ENCODE measurements at places on chromosomes 7 and 10.
A peak's percentile ranks its signal among the peaks of the same experiment; 100 is the strongest.

GRCh38 chr10:96427291-96427690 lies 68.5 kb upstream of the OPALIN start:
- DNase-seq: no peak

GRCh38 chr7:155458878-155459699 lies 1.2 kb downstream of the EN2 start:
- no peak for DNase-seq

DNA sequence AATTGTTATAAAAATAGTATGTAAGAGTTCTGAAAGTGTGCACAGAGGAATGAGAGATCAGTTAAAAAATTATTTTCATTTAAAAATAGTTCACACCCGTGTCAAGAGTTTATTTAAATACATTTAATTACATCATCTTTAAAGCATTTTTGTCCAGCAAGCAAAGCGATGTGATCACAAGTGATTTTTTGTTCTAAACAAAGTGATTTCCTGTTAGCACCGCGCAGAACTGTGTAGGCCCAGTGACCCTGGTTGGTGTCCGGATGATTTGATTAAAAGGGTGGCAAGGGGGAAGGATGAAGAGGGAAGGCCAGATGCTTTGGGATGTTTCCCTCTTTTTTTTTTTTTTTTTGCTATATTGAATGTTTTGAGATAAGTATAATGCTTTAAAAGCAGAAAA lies 227.8 kb upstream of the PITRM1 start:
- peak; percentile 71 for DNase-seq

GRCh38 chr7:92840316-92840715 lies 3.9 kb upstream of the CDK6 start:
- no peak for DNase-seq

DNA sequence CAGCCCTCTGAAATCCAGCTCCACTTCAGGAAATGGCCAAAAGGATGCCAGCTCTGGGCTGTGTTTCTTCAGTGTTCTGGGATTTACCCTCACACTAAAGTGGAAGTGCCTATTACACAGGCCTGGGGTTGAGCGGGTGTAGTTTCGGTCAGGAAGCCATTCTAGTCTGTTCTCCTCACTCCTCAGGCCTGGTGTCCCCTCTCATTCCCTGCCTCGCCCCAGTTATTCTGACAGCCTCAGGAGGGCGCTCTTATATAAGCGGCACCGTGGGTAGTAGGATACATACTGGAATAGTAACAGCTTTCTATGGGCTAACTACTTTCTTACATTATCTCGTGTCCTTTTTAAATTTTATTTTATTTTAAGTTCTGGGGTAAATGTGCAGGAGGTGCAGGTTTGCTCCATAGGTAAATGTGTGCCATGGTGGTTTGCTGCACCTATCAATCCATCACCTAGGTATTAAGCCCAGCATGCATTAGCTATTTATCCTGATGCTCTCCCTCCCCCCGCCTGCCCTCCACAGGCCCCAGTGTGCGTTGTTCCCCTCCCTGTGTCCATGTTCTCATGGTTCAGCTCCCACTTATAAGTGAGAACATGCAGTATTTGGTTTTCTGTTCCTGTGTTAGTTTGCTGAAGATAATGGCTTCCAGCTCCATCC lies 12.2 kb upstream of the LGI1 start:
- peak; percentile 26 for DNase-seq

DNA sequence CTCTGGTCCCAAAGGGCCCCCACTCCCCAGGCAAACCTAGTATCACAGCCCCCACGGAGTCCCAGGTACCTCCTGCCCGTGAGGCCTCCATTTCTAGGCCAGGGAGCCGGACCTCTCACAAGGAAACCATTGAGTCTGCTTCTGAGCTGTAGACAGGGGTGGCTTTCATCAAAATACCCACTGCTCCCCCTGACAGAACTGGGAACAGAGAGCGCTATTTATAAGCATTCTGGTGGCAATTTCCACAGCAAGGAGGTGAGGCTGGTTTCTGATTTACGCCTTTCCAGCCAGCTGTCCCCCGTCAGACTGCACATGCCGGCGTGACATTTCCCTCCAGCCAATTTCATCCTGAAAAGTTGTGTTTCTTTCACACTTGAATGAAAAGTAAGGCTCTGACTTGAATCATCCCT lies 407.5 kb upstream of the PRKCQ start:
- DNase-seq: no peak

DNA sequence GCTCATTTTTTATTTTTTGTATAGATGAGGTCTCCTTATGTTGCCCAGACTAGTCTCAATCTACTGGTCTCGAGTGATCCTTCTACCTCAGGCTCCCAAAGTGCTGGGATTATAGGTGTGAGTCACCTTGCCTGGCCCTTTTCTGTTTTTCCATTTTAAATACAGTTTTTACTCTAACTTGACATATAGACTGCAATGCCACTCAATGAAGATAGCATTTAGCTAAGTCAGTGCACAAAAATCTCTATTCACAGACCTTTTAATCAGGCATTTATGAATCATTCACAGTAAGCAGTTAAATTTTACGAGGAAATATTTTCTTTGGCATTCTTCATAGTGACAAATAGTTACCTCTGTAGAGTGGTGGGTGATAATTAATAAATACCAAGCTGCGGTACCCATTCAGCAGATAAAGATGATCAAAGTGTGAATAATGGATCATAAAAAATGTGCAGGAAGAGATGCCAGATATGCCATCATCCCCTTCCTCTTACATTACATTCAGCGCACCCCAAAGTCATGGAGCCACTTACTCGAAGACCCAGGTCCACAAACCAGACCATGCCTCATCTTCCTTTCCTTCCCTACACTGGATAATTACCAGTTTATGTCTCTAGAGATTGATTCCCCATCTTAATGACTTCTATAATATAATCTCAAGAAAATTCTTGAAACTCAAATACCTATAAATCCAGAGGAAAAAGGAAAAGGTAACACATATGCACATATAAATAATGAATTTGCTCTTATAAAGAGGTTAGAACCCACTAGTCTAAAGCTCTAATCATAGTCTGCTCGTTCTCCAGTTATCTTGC lies 56.0 kb downstream of the UBE2H start:
- DNase-seq: no peak

- DNase-seq: no peak
Observed at GRCh38 chr7:83520726-83521125, 128.2 kb downstream of the SEMA3E start.

GRCh38 chr10:101069441-101069840 lies 7.7 kb downstream of the KAZALD1 start:
- no peak for DNase-seq

- no peak for DNase-seq
Observed at GRCh38 chr10:122273966-122274545, 3.0 kb downstream of the BTBD16 start.

- no peak for DNase-seq
Observed at GRCh38 chr7:44752822-44753221, 4.2 kb downstream of the ZMIZ2 start.

DNA sequence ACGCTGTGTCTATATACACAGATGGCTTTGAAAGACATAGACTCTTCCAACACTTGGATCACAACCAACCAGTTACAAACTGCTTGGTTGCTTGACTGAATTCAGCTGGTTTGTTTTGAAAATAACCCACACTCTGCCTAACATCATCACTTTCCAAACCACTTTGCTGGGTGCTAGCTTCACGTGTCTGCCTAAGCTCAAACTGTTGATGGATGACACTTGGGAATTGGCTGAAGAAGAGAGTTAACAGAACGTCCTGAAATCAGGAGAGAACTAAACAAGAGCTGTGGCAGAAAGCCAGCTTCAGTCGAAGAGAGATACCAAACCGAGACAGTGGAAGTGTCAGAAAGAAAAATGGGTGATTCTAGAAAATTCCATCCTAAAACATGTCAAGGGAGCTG lies 420.8 kb upstream of the AUTS2 start:
- no peak for DNase-seq

DNA sequence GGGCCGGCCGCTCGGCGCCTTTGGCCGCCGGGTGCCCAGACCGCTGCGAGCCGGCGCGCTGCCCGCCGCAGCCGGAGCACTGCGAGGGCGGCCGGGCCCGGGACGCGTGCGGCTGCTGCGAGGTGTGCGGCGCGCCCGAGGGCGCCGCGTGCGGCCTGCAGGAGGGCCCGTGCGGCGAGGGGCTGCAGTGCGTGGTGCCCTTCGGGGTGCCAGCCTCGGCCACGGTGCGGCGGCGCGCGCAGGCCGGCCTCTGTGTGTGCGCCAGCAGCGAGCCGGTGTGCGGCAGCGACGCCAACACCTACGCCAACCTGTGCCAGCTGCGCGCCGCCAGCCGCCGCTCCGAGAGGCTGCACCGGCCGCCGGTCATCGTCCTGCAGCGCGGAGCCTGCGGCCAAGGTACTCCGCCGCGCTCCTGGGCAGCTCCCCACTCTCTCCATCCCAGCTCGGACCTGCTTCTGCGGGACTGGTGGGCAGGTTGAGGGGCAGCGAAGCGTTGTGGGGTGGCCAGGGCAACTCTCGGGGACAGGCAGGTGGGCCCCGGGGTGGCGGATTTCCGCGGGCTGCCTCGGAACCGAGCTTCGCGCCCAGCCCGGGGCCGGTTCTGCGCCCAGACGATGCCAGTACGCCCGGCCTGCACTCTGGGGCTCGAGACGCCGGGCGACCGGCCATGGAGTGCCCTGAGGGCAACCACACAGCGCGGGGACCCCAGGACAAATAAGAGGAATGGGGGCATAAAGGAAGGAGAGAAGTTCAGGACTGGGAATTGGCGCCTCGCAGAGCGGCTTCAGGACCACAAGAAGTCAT lies 578 bp downstream of the HTRA1 start:
- peak; percentile 32 for DNase-seq

GRCh38 chr7:54556121-54556520 lies 13.9 kb downstream of the VSTM2A start:
- DNase-seq: no peak

GRCh38 chr7:37194943-37195342 lies 253.7 kb downstream of the ELMO1 start:
- DNase-seq: no peak

DNA sequence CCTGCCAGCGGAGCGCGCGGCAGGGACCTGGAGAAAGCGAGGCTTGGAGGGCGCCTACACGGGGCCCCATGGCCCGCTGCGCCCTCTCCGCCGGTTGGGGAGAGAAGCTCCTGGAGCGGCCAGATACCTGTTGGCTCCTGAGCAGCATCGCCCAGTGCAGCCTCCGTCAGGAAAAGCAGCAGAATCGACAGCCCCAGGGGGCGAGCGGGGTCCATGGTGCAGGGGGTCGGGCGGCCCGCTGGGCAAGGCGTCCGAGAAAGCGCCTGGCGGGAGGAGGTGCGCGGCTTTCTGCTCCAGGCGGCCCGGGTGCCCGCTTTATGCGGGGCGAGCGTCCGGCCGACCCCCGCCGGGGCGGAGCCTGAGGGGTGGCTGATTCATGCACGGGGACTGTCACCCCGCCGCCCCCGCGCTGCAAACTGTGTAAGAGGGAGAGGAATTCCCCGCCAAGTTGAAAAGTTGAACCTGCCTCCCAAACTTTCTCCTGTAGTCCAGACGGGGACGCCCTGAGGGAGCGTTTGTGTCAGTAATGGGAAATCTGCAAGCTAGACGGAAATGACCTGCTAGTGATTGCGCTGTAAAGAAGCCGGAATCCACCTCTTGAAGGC lies at the start of gene TFPI2:
TFPI2 (minus strand) TSS at position 290 of the 605 bp plus-strand sequence; CDS start at position 215, 75 bp downstream.
- DNase-seq: peak; percentile 84

- peak; percentile 93 for DNase-seq
Observed at GRCh38 chr10:28984431-28984830, 304.4 kb upstream of the LYZL1 start.

- peak; percentile 94 for DNase-seq
Observed at GRCh38 chr7:17680026-17680425, 260.3 kb downstream of the SNX13 start.

DNA sequence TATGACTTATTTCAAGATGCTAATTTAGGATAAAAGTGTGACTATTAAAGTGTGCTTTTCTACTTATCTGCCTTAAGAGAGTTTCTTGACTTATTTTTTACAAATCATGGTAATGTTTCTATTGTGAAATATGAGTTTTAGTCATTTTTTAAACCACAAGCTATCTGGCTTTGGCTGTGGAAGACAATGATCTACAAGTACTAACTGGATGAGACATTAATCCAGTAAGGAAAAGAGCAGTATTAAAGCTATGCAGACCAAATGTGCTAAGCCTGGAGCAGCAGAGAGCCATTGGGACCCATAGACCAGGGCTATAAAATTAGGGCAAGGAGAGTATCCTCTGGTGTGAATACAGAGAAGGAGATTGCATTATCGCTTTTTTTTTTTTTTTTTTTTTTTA lies 92.4 kb downstream of the SEMA3A start:
- DNase-seq: peak; percentile 72

DNA sequence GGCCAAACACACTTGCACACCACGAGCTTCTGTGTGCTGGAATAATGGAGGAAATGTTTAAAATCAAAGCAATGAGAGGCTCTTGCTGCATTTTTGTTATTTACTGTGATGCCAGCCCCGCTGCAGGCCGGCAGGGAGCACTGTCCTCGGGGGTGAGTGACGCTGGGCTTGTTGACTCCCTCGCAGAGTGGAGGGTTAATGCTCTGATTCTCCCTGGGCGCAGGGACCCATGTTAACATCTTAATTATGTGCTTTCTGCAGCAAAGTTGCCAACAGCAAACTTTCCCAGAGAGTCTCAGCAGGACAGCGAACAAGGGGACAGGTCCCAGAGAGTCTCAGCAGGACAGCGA lies 22.9 kb downstream of the SCART1 start:
- DNase-seq: no peak

DNA sequence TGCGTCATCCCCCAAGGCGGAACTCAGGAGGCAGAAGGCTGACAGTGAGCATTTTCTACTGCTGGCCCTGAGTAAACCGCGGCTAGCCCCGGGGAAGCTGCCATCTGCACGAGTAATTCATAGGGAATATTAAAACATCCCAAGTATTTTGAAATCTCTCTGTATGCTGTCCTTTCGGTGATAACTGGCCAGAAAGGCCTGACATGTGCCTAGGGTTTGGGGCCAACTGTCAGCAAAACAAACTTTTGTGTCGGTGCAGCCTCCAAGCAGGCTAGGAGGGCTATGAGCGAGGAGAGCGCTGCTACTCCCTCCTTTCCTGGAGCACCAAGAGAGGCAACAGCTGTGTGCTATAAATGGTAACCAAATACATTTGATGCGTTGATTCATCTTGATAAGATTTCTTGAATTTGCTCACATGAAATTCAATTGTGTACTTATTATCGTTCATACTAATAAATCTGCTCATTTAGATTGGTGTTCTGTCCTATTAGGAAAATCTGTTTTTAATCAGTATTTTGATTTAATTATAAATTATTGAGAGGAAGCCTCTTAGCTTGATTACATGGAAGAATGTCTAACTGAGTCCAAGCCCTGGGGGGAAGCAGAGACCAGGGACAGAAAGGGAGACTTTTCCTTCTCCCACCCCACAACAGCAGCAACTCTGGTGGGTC lies 124.4 kb upstream of the NPS start:
- peak; percentile 12 for DNase-seq

- DNase-seq: no peak
Observed at GRCh38 chr10:124064676-124065075, 28.7 kb downstream of the CHST15 start.

DNA sequence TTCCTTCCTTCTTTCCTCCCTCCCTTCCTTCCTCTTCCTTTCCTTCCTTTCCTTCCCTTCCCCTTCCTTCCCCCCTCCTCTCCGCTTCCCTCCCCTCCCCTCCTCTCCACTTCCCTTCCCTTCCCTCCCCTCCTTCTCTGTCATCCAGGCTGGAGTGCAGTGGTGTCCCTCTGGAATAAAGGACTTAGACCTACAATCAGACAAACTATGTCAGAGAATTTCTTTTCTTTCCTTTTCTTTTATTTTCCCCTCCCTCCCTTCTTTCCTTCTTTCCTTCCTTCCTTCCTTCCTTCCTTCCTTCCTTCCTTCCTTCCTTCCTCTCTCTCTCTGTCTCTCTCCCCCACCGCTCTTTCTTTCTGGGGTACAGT lies 242.2 kb downstream of the GATA3 start:
- DNase-seq: no peak
